Spleen (tissue), 13 donors: ENCODE measurements at places on chromosomes 2 and 18. TPM values are rescaled to one million over a fixed set of nuclear protein-coding genes. Genes with fewer than 3 reads are reported as not detected.

DCC gene
- total RNA-seq = 9.2 TPM

RAB31 gene
- total RNA-seq = 51.7 TPM

CRYGC gene
- total RNA-seq = not detected

GRCh38 chr2:48566592-48567310, 36.8 kb downstream of the STON1 start:
- DNase-seq = no peak

DNA sequence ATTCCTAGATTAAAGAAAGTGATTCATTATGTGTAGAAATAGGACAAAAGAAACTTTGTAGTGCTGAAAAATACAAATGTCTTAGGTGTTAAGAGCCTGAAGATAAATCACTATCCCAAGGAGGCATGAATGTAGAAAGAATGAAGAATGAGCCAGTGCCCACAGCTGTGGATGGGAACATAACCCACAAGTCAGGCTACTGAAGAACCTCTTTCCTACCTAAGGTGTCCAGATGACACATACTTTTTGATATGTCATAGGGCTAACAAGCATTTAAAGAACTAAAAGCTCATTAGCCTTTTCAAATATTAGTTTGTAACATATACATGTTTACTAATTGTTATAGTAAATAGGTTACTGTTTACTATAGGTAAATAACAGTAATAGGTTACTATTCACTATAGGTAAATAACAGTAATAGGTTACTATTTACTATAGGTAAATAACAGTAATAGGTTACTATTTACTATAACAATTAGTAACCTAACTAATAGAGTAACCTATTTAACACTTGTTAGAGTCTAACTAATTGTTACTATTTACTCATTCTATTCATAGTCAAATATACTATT, 275.0 kb upstream of the KYNU start:
- DNase-seq = no peak
